ENCODE measurements at places on chromosomes 11 and 22.

DNA sequence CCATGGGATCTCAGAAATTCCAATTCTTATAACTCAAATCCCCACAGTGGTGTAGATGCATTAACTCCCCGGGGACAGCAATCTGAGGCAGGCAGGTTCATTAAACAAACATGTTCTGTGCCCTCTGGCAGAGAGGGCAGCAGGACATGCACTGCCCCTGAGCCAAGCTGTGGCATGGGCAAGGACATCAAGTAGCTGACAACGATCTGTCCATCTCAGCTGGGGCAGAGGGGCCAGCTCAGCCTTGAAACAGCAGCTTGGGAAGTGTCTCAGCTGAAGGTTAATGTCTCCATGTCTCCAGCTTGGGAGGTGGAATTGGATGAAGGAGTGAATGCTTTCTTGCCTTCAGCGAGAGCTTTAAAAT is 13.6 kb downstream of the TMEM25 start:
- no peak for DNase-seq

DNA sequence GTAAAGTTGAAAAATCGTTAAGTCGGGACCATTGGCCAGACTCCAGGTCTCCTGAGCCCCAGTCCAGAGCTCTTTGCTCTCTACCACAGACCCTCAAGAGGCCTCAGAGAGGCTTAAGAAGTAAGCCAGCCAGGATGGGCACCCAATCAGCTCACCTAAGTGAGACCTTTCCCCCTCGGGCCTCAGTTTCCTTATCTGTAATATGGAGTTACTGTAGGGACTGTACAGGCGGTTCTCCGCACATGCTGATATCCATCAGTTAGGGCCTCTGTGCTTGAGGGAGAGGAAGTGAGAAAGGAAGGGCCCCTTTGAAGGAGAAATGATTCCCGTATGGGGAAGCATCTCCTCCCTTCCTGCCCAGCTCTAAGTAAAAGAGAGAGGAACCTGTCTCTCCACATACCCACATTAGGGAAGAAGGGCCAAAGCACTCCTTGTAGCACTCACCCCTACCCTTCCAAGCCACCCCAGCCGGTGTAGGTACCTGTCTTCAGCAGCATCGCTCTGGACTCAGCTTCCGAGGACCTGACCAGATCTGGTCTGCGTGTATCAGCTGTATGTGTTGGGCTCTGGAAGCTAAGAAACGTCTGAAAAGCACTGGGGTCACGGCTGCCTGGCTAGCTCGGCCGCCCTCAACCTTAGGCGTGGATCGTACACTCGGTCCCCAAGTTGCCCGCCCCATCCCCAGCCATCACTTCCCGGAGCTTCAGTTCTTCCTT is 653 bp downstream of the NAGA start:
- DNase-seq, result no peak

DNA sequence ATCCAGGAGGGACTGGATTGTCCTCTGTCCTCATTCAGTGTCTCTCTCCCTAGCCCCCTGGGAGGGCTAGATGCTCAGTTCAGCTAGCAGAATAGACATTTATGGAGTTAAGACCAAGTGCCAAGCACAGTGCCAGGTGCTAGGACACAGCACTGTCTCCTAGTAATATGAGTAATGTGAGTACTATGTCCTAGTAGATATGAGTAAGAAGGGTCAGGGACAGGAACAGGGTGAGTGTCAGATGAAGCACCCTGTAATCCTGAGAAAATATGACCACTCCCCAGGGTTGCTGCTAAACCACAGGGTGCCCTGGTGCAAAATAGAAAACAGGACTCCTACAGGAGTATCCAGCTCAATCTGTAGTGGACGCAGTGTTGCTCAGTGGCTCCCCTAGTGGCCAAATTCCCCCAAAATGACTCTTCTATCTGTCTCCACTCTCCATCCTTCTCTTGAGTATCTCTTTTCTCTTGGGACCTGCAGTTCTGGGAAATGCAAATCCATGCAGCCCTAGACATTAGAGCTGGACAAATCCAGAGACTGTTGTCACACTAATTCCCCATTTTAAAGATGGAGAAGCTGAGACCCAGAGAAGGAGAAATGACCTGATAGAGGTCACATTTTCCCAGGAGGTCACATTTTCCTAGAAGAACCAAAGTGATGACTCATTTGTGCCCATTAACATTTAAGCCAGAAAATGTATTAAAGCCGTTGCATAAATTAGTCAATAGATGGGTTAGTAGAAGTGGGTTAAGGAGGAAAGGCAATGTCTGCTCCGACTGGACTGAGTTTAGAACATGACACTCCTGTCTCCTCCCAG is 214.3 kb downstream of the NXPE2 start:
- DNase-seq, result no peak

DNA sequence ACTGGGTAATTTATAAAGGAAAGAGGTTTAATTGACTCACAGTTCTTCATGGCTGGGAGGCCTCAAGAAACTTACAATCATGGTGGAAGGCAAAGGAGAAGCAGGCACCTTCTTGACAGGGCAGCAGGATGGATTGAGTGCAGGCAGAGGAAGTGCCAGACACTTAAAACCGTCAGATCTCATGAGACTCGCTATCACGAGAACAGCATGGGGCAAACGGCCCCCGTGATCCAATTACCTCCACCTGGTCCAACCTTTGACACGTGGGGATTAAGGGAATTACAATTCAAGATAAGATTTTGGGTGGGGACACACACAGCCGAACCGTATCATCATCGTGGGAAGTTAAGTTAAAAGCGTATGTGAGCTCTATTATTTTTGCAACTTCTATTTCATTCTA is 71.4 kb upstream of the SYN3 start:
- DNase-seq, result no peak

DNA sequence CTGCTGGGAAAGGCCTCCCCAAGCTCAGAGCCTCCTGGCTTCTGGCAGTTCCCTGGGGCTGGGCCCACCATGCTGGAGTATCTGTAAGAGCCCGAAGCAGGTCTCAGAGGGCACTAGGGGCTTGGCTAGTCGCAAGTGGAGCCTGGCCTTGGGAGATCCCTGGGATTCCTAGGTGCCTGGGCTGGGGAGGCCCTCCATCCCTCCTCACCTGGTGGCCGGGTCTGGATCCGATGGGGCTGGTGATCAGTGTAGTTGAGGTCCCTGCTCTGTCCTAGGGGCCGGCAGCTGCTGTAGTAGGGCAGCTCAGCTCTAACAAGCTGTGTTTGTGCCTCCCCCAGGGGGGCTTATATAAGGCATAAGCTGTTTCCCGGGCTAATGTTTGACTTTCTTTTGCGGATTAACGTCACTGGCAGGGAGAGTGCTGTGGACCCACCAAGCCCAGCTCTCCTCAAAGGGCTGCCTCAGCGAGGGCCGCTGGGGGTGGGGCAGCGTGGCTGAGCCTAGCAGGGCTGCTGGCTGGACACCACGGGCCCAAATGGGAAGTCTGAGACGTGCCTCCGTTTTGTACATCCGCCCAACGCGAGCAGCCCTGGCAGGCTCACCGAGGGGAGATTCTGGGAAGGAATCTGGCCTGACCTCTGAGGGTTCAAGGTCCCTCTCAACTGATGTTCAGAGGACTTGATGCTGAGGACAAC is at the start of gene SLC22A8:
Gene SLC22A8, minus strand, starts transcription at position 321 of the 695 bp plus-strand sequence. CDS start 883 bp downstream, outside the sequence.
- DNase-seq, result no peak

- no peak for DNase-seq
Observed at GRCh38 chr11:65468874-65469333, 29.9 kb upstream of the MALAT1 start.

GRCh38 chr22:48682504-48682903 is 1145.2 kb downstream of the BRD1 start:
- DNase-seq, result no peak

DNA sequence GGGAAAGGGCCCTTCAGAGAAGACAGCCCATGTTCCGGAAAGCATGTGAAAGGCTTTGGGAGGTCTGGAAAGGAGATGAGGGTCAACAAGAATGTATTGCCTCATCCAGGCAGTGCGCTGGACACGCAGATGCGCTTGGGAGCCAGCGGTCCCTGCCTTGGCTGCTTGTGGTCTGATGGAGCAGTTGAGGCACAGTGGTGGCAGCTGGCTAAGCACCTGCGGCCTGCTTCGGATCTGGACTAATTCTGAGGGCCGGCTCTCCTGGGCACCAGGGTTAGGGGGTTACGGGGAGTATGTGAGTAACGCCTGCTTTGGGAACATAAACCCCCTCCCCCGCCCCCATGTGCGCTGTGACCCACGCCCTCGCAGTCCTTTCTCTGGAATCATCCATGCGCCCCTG is 4.6 kb upstream of the TM7SF2 start:
- DNase-seq, result no peak

- DNase-seq, result no peak
Observed at GRCh38 chr11:11898648-11899047, 56.9 kb downstream of the USP47 start.

- DNase-seq, result no peak
Observed at GRCh38 chr22:17085277-17086181, 729 bp downstream of the IL17RA start.

GRCh38 chr22:18154821-18155390 is 4.9 kb downstream of the USP18 start:
- no peak for DNase-seq

DNA sequence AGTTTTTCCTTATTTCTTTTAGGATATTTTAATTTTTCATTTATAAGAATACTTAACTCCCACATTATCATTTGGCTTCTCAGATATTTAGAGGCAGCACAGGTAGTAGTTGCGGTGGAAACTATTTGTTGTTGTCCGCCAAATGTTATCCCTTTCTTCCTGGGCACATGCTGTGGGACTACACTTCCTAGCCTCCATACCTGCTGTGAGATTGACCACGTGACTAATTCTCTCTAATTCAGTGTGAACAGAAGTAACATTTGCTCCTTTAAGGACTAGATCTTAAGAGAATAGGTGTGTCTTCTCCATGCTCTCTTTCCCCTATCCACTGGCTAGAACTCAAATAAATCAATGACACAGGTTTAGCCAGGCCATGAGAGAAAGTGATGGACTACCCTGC is 136.5 kb downstream of the ATG16L2 start:
- DNase-seq, result no peak

- DNase-seq, result no peak
Observed at GRCh38 chr22:49922926-49923325, 4.5 kb downstream of the CRELD2 start.

- no peak for DNase-seq
Observed at GRCh38 chr22:43835736-43836135, 23.6 kb upstream of the EFCAB6 start.

GRCh38 chr11:125701858-125702621 is 21.4 kb upstream of the ACRV1 start:
- no peak for DNase-seq

DNA sequence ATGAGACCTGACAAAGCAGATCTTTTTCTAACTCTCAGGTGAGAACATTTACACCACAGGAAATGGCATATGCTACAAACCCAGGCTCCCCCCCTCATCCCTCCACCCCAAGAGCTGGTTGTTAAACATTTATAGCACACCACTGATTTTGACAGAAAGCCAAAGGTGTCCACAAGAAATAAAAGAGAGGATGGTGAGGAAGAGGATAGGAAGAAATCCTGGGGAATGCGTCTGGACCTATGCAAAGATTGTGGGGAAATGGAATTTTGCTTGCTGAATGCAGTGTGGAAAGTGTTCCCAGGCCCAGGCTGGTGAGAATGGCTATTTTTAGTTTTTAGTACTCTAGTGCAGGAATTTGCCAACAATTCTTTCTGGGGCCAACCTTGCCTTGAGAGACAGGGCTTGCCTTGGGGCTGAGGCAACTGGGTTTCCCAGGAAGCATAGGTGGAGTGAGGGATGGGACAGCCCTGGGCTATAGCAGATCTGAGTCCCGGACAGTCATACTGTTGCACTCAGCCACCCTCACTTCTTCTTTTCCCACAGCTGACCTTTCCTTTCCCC is 163.9 kb downstream of the ADAMTS15 start:
- DNase-seq, result no peak

DNA sequence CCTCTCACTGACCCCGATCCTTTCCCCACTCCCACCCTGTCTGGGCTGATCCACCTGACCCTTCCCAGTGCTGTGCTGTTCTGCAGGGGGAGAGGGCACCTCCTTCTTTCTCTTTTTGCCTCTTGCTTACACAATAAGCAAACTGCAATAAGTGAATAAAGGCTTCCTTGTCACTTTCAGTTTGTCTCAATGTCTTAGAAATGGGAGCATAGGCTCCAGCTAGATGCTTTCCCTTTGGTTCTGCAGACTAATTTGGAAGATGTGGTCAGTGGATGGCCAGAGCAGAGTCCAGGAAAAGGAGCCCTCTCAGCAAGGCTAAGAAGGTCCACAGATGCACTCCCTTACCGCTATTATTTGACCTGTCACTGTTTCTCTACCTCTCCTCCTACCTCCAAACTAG is 9.4 kb downstream of the OR8B12 start:
- no peak for DNase-seq

GRCh38 chr22:31341386-31342088 is 4.6 kb downstream of the PATZ1 start:
- no peak for DNase-seq

DNA sequence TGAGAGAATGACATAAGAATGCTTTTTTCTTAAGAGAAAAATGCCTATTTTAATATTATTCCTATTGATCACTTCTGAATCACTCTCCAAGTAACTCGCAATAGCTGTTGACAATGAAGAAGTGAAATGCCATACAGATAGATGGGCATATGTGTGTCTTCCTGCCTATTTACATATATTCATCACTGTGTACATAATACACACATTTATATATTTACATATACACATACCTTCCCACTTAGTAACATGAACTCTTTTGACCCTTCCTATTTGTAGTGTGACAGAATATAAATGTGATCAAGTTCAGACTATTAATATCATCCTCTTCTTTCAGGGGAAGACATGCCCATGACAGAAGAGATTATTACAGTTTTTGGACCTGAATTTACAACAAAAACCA is 756.7 kb downstream of the DLG2 start:
- DNase-seq, result no peak

DNA sequence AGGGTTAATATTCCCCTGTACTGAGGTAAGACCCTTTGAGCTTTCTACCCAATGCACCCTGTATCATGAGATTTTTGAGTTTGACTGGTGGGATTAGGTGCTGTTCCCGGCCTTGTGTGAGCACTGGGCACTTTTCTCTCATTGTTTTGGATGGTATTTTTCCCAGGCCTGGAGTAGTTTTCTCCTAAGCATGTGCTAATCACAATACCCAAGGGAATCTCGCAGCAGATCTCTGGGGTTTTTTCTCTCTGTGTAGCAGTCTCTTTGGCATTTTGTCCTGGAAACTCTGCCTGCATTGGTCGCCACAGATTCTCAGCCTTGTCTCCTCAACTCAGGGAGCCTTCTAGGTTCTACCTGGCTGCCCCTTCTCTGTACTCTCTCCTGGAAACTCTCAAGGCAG is 19.9 kb downstream of the IGHMBP2 start:
- no peak for DNase-seq
